ENCODE measurements at places on chromosomes 11 and 22. TPM values are rescaled to one million over a fixed set of nuclear protein-coding genes. Genes with fewer than 3 reads are reported as not detected.

GRCh38 chr11:122210367-122210997, 94.5 kb upstream of the BLID start:
- no peak for DNase-seq

GRCh38 chr11:134555510-134555909, 143.5 kb upstream of the B3GAT1 start:
- DNase-seq, result no peak

DNA sequence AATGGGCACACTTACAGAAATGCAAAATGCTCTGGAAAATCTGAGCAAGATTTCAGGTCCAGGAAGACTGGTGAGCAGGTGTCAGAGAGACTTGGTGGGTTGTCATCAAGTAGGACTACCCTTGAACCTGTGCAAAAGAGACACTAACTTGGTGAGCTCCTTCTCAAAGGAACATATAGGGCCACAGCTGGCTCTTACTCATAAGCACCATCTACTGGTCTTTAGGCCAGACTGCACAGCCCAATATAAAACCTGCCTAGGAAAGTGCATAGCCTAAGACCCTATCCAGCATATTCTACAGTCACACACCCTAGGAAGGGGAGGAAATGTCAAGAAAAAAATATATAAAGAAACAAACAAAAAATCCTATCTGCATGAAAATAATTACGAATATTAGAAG, 18.2 kb upstream of the OR10W1 start:
- peak; percentile 53 for DNase-seq

DNA sequence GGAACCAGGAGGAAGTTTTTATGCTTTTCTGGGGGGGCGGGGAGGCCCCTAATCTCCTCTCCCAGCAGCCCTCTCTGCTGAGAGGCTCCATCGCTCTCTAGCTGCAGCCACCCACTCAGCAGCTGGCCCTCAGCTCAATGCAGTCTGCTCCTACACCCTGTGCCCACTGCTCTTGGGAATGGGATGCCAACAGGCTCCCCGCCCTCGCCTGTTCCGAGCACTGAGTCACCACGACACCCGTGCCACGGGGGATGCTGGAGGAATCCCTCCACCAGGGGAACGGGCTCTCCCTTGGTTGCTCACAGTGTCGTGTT, 23.5 kb upstream of the SUSD2 start:
- no peak for DNase-seq

The MMP7 gene
- not detected for total RNA-seq

The GSTT2B gene
- 4.0 TPM for total RNA-seq

The PLAAT5 gene
- not detected for total RNA-seq

- DNase-seq, result no peak
These were observed 2.0 kb upstream of the SYT12 start for GRCh38 chr11:67020949-67021348.

- peak; percentile 86 for DNase-seq
These were observed 44.3 kb downstream of the NNMT start for GRCh38 chr11:114340311-114341131.

DNA sequence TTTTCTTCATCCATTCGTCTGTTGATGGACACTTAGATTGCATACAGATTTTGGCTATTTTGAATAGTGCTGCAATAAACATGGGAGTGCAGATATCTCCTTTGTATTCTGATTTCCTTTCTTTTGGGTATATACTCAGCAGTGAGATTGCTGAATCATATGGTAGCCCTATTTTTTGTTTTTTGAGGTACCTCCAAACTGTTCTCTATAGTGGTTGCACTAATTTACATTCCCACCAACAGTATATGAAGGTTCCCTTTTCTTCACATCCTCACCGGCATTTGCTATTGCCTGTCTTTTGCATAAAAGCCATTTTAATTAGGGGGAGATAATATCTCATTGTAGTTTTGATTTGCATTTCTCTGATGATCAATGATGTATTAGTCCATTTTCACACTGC, 96.1 kb downstream of the PRR5L start:
- DNase-seq, result no peak

DNA sequence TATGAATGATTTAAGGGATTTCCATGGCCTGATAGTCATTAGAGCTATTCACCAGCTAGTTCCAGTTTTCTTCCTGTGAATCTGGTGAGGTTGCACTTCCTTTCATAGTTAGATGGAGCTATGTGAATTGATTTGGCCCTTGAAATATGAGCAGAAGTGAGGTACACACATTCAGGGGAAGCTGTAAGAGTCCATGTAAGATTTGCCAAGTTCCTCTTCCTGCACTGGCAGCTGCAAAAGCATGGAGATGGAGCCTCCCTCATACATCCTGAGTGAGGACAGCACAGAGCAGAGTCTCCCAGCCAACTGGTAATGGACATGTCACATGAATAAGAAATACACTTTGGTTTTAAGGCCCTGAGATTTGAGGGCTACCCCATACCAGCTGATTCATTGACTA, 111.7 kb downstream of the CD44 start:
- no peak for DNase-seq

DNA sequence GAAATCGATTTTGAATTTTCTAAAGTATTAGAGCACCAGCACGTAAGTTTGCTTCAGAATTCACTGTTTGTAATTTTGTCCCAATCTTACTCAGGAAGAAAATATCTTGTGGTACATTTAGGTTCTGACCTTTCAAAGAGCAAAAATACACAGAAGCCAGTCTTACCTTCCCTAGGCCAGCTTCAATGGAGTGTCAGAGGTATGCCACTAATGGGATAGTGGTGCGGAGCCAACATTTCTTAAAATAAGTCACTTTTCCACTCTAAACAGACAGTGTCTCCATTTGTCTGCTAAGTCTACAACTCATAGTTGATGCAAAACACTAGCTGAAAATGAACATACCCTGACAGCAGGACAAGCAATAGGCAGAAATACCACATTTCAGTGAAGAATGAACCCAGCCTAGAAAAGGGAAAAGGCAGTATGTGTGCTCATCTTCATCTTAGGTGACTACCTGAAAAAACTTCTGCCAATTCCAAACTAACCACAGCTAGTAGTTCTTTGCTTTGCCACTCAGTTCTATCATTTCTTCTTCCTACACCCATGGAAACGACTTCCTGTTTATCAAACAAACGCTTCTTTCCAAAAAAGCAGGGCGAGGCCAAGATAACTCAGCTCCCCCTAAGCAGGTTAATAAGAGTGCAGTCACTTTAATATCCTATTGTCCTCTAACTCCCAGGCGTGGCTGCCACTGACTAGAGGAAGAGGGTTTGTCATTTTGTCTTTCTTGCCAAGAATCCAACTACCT, 94.0 kb upstream of the APOA1 start:
- DNase-seq, result peak; percentile 16

The TRIM48 gene
- total RNA-seq, result not detected

- DNase-seq, result no peak
These were observed 20.0 kb upstream of the CD5 start for GRCh38 chr11:61082062-61082870.

The HOATZ gene
- not detected for total RNA-seq

The KCNE3 gene
- total RNA-seq, result 1.3 TPM

The MMP12 gene
- total RNA-seq, result not detected

The NNMT gene
- total RNA-seq, result 300 TPM

GRCh38 chr22:46125816-46126765, 24.2 kb upstream of the PPARA start:
- no peak for DNase-seq

The CD3G gene
- total RNA-seq, result not detected

The MRTFA gene
- 44.1 TPM for total RNA-seq

DNA sequence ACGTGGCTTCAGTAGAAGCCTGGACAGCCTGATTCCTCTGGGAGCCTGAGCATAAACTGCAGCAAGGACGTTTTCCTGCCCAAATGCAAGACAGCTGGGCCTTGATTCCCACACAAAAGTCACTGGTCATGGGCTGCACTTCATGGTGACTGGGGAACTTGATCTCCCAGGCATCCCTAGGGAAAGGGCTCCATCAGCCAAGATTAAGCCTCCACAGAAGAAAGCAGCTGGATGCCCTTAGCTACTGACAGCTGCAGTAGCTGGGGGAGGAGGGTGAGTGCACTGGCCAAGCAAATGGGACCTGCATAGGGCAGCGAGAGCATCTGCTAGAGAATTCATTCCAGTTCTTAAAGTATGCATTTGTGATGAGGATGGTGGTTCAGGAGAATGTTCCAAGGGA, 267.4 kb upstream of the ISX start:
- DNase-seq, result no peak

DNA sequence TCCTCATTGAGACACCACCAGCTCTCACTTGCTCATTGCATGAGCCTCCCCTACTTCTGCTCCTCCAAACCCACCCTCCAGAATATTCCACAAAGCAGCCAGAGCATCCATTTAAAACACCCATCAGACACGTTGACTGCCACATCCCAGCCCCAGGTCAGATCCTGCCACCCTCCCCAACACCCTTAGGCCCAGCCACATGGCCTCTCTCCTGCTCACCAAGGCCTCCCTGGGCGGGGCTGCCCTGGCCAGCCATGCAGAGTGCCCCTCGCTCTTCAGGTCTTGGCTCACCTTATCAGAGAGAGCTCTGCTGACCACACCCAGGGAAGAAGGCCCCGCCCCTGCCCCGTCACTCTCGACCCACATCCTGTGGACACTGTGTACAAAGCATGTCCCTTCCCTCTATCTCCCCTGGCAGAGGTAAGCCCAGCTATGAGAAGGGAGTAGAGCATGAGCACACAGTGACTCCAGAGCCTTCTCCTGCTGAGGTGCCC, 106.8 kb downstream of the MICAL3 start:
- DNase-seq, result no peak

DNA sequence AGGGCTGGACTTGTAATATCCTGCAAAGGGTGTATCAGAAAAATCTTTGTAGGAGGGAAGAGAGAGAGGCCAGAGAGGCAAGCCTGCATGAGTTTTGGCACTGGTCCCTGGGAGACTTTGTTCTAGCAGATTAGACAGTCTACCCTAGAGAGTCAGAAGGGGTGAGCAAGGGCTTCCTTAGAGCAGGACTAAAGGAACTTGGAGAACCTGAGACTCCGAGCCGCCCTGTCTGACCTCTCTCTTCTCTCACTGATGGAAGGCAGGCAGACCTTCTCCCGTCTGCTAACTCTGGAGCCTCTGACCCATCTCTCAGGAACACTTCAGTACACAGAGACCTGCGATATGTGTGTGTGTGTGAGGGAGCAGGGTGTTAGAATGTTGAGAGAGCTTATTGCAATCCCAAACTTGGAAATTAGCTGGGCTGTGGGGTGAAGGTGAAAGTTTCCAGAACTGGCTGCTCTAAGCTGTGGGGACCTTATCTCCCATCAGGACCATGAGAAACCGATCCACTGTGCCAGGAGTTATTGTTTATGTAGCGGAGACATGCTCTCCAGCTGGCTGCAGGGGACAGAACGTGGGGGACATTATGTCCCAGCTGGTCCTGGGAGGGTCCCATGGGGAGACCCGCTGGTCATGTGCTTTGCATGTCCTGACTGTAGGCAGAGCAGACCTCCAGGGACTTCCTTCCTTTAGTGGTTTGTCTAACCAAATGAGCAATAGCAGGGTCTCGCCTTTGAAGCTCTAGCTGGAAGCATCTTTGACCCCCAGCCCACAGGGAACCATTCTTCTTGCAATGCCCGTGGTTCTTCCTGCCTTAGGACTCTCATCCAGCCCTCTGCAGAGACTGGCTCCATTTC, 51.1 kb downstream of the TIMP3 start:
- no peak for DNase-seq

The CYB5R2 gene
- 4.2 TPM for total RNA-seq

DNA sequence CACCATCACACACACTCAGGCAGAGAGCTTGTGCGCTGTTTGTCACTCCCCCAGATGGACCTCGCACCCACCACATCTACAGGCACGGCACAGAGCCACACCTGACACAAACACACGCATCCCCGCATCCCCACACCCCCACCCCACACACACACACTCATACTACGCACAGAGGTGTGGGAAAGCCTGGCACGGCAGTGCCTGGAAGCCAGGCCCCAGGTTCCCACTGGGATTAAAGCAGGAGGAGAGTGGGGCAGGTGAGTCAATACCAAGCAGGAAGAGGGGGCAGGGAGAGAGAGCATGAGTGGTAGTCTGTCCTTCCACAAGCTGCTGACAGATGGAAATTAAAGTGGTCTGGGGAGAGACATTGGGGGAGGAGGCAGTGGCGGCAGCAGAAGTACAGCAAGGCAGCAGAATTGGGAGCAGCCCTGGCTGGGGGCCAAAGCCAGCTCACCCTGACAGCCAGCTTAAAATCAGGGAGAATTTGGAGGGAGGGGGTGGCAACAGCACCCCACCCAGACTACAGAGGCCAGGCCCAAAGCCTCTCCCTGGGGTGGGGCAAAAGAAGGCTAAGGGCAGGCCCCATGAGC, 20.7 kb downstream of the TNKS1BP1 start:
- no peak for DNase-seq

The VSIG10L2 gene
- not detected for total RNA-seq

DNA sequence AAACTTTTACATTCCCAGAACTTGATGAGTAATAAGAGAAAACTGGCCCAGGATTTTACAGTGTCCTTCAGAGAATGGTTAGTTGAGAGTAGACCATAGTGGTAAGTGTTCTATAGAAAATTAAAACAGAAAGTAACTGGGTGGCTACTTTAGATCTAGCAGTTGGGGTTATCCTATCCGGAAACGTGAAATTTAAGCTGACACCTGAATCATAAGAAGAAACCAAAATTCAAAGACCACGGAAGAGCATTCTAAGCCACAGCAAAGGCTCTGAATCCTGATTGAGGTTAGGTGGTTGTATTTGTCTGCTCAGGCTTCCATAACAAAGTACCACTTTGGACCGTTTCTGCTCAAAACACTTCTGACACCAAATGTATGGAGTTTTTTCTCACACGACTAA, 34.0 kb downstream of the TTC17 start:
- DNase-seq, result no peak

DNA sequence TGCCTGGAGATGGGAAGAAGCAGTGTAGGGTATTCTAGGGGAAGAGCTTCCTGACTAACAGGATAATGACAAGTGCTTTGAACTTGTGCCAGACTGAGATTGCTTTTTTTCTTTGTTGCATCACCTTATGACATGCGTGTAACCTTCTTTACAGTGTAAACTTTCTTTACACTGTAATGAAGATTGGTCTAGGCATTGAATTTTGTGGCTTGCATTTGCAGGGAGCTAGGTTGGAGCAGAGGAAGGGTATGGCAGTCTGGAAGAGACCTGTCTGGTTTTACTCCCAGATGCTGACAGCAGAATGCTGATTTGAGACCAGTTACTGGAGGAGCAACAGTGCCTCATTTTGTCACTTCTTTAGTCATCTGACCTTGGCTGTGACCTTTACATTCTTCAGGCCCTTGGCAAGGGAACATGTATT, 5.6 kb downstream of the DDB2 start:
- peak; percentile 90 for DNase-seq

GRCh38 chr22:48757581-48757980, 1070.1 kb downstream of the BRD1 start:
- DNase-seq, result no peak

The VSTM5 gene
- not detected for total RNA-seq
